Hematopoietic multipotent progenitor cell treated with erythropoietin and hydrocortisone succinate and interleukin-3 and kit ligand, for 6 days (in vitro differentiated cells): ENCODE measurements at places on chromosomes 13 and 19.
A peak's percentile ranks its signal among the peaks of the same experiment; 100 is the strongest.

- DNase-seq = no peak
Observed at GRCh38 chr13:97723655-97724054, 229.8 kb upstream of the IPO5 start.

GRCh38 chr13:32676242-32676641 is 90.0 kb downstream of the PDS5B start:
- DNase-seq = no peak

DNA sequence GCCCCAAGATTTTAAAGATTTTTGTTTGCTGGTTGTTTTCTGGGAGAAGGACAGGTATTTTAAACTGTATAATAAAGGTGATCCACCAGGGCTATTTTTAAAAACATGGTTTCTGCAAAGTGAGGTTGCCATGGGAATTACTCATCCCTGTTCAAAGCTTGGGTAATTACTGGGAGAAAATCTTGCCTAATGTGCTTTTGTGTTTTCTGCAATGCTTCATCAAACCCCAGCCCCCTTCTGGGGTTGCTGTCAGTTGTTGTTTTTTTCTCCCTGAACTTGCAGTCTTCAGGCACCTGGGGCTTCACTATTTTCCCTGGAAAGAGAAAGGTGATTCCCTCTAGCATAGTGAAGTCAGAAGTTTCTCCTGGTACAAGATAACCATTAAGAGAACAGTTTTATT is 277.2 kb downstream of the NALCN start:
- DNase-seq = no peak

- no peak for DNase-seq
Observed at GRCh38 chr19:32543115-32543900, 37.7 kb upstream of the PDCD5 start.

DNA sequence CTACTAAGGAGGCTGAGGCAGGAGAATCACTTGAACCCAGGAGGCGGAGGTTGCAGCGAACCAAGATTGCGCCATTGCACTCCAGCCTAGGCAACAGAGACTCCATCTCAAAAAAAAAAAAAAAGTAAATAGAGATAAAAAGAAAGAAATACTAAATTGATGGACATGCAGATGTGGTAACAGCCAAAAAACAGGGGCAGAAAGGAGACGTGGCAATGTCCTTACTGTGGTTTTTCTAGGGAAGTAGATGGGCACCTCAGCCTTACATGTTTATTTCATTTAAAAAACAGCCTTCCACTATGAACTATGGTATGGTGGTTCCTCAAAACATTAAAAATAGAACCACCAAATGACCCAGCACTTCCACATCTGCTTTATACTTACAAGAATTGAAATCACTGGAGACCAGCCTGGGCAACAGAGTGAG is 6.5 kb upstream of the EIF3G start:
- peak; percentile 58 for DNase-seq

- no peak for DNase-seq
Observed at GRCh38 chr13:91311491-91311890, 36.0 kb upstream of the MIR17HG start.

GRCh38 chr19:39737891-39738290 is at the start of gene CLC:
TSS of gene CLC (minus strand) at chr19:39738029. CDS start at chr19:39737952, 77 bp downstream.
- DNase-seq = peak; percentile 63

- peak; percentile 64 for DNase-seq
Observed at GRCh38 chr19:3250675-3251074, 26.2 kb downstream of the CELF5 start.

GRCh38 chr13:112876305-112877000 is 92.6 kb upstream of the MCF2L start:
- no peak for DNase-seq

DNA sequence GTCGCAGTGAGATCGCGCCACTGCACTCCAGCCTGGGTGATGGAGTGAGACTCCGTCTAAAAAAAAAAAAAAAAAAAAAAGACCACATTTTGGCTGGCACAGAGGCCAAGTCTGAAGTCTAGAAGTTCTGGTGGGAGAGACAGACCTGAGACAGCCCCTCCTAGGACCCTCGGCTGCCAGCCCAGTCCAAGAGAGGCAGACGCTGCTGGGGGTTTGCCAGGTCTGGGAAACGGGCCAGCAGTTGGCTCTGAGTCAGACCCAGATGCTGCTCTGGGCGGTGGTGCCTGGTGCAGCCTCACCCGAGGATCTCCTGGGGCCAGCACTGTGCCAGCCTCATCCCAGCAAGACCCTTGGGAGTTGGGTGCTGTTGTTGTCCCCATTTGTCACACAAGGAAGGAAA is 5.8 kb downstream of the FCHO1 start:
- peak; percentile 69 for DNase-seq

DNA sequence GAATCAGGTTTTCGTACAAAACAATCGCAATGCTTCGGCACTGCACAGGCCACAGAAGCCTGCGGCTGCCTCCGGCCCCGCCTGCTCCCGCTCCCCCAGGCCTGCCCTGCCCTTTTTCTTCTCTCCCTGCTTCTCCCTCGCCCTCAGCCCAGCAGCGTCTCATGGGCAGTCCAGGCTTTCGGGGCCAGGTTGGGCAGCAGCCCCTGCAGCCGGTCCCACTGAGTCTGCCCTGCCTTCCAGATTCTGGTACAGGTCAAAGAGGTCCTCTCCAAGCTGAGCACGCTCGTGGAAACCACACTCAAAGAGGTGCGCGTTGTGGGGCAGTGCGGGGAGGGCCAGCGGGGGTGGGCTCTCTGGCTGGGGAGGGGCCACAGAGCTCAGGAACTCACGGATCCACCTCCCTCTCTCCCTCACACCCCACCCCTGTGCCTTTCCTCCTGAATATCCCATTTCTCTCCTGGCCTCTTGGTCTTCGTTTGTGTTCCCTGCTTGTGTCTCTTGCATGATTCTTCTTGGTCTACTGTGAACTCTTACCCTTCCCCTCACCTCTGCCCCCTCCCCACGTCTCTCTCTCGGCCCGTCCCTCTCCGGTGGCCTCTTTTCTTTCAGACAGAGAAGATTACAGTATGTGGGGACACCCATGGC is 30.1 kb downstream of the CCDC8 start:
- no peak for DNase-seq

DNA sequence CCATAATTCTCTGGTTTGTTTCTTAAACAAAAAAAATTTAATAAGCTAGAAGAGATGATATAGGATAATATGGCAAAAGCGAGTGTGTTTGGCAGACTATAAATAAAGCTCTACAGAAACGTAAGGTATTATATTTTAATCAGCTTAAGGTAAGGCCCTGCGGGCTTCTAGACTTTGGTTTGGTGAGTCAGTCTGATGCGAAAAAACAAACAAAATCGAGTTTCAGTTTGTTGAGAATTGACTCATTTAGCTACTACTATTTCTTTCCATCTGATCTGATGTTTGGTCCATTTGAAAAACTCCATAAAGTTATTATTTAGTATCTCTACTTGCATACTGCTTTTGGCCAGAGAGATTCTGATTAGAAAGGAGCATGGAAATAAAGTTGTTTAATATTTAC is 138.0 kb downstream of the MIPEP start:
- DNase-seq = no peak

DNA sequence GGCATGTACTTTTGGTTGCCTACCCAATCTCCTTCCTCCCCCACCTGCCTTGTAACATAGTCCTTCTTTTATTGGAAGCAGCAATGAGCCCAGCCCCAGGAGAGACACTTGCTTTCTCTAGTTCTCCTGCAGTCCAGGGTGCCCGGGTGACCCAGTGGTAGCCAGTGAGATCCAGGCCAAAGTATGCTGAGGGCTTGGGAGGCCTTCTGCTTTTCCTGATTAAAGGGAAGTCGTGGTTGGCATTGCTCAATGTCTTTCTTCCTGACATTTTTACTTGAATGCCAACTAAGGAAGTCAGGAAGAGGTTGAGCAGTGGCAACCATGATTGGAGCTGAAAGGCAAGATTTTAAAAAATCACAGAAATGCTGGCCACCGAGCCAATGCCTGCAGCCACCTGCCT is 25.7 kb downstream of the CNMD start:
- DNase-seq = no peak

GRCh38 chr19:35993923-35994598 is 927 bp upstream of the SDHAF1 start:
- peak; percentile 53 for DNase-seq

GRCh38 chr19:49613374-49613773 is 22.4 kb downstream of the PRR12 start:
- no peak for DNase-seq

GRCh38 chr19:7224209-7224686 is 70.0 kb downstream of the INSR start:
- no peak for DNase-seq

- DNase-seq = no peak
Observed at GRCh38 chr19:17491287-17491686, 20.2 kb upstream of the PGLS start.

DNA sequence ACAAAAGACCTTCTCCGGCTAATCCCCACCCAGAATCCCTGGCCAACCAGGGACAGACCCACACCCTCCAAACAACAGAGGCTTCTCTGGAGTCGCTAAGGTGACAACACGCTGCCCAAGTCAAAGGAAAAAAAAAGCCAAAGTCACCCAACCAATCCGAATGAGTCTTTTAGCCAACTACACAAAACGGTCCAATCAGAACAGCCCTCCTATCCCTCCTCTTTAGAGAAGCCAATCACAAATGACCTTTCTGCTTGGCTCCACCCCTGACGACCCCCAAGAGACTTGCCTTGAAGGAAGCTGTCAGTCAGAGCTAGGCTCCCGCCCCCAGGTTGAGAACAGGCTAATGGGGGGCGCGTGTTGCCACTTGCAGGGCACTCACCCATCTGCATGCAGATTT is 6.6 kb upstream of the FBXW9 start:
- peak; percentile 88 for DNase-seq

DNA sequence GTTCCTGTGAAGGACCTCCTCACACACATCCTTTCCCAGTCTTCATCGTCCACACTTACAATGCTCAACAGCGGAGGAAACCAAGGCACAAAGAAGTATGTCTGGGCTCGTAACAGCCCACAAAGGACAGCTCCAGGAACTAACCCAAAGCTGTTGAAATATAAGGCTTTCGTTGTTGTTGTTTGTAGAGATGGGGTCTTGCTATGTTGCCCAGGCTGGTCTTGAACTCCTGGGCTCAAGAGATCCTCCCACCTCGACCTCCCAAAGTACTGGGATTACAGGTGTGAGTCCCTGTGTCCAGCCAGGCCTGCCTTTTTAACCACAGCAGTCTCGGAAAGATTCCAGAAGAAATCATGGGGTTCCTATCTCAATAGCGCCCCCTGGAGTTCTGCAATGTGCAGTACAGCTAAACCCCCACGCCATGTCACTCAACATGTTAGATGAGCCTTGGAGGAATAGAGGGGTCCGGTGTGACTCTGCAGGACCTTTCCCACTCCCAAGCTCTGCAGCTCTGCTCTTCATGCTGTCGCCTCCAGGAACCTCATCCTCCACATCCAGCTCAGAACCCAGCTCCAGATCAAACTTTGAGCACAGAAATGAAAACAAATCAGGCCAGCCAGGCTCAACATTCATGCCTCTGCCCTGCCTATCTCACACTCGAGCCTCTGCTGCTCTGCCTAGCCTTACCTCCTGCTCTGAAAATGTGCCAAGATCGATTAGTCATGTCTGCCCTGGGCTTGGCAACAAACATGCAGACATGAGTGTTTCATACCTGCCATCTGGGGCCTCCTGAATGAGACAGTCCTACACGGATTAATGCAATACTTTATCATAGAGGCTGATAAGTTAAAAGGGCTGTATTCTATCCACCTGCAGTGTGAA is 7.5 kb downstream of the PLA2G4C start:
- DNase-seq = peak; percentile 66

- no peak for DNase-seq
Observed at GRCh38 chr19:9039728-9040127, 29.5 kb upstream of the MUC16 start.

GRCh38 chr13:63700350-63700749 is 2284.7 kb upstream of the PCDH20 start:
- DNase-seq = no peak

- DNase-seq = peak; percentile 78
Observed at GRCh38 chr19:39843919-39844793, 2.0 kb downstream of the FBL start.

- no peak for DNase-seq
Observed at GRCh38 chr19:34471906-34472700, 9.5 kb upstream of the WTIP start.

DNA sequence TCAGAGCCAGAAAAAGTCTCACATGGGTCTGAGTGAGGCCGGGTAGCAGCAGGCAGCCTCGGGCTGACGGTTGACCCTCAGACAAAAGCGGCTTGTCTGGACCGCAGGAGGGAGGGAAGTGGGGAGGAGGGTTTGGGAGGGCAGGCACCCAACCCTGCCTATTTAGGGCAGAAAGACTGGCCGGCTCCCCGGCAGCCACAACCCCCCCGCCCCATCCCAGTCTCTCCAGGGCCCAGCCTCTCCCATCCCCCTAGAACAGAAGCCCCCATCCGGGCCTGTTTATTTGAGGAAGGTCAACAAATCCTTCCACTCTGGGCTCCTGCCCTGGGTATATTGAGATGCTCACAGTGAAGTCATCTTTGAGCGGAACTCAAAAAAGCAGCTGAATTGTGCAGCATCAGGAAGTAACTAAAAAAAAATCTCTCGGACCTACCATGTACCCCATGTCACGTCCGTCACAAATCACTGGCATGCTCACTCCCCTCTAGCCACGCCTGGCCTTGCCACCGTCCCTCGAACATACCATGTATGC is 6.3 kb downstream of the DACT3 start:
- no peak for DNase-seq

DNA sequence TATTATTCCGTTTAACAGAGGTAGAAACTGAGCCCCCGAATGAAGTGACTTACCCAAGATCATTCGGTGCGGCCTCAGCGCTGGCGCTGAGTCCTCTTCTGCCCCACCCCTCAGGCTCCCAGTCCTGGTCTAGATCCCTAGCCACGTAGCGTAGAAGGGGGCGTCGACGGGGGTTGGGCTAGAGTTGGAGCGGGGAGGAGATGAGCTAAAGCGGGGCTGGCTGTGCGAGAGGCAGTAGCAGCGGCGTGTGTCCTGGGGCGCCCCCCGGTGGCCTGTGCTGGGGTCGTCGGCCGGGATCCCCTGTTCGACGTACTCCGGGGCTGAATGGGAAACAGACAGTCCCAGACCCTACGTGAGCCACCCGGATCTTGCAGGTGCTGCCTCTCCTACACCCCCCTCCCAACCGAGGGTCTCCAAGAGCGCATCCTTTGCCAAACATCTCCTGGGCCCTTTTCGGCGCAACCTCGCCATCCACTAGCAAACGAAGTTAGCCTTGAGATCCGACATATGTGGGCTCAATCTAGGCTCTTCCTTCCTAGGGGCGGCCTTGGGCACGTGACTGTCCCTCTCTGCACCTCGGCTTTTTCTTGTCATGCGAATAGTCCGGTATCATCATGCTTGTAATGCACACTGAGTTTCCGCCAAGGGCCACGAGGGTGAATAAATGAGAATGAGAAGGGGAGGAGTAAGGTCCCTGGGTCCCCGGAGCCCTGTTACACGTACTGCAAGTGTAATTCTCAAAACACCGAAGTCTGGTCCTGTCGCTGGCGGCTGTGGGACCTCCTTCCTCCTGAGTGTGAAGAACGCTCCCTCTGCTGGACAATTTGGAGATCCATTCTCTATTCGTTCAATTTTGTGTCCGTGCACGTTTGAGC is 47.7 kb downstream of the CYP4F22 start:
- DNase-seq = peak; percentile 97

DNA sequence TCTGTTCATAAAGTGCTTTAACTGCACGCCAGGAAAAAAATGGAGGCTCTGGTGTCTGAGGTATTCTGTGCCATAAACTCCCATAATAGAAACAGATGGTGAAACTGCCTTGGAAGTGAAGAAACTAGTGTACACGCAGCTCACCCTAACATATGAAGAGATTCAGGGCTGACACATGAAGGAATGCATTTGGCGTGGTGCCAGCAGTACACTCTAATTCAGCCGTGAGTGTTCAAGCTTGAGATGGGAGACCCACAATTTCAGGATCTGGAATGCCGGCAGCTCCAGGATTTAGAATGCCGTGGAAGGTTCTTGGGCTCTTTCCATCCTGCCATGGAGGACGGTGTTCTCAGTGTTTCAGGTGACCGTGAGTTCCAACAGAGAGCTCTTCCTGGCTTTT is 478.4 kb downstream of the TSHZ3 start:
- DNase-seq = no peak
